ENCODE measurements at places on chromosomes 12 and 14.

DNA sequence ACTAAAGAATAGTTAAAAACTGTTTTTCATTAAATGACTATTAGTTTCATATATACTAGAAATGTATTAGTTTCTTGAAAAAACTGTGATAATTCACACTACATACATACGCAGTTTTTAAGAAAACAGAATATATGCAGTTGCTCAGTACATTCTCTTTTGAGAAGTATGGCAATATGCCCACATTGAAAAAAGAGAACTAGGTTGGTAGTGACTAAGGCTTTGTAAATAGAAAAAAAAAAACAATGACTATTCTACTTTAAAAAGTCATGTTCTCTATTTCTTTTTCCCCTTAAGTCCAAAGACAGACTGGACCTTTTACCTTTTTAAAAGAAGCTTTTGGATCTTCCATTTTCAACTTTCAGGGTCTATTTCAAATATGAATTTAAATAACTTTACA is 25.0 kb downstream of the SNX6 start:
- no peak for DNase-seq

GRCh38 chr12:21852251-21852650 is 77.7 kb upstream of the KCNJ8 start:
- no peak for DNase-seq

DNA sequence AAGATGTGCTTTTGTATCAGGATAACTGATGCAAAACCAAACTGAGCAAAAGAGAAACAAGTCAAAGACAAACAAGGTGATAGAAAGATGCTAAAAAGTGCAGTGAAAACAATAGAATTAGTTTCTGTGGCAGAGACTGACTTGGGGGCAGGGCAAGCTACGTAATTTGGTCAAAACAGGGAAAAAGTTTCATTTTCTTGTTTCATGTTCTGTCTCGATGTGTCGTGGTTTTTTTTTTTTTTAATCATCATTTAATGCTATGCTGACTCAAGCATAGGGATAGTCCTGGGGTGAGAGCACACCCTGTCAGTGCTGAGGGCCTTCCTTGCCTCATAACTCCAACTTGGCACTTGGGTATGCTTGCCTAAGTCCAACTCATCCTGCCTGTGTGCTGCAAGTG is 144.1 kb upstream of the PTPRQ start:
- DNase-seq = no peak

- no peak for DNase-seq
Observed at GRCh38 chr12:119206348-119207062, 27.8 kb downstream of the HSPB8 start.

DNA sequence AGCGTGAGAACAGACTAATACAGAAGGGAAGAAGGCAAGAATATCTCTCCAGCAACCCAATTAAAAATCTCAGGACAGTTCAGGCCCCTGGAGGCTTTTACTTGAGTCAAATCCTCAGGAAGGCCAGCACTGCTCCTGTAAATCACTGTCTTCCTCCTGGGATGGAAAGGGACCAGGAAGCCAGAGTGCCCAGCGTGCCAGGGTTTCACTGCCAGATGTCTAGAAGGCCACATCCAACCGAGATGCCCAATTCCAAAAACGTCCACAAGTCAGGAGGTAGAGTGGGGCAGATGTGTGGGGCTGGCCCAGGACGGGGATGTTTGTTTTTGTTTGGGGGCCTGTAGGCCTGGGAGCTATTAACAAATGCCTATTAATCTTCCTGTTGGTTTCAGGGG is 332.0 kb downstream of the MED13L start:
- DNase-seq = no peak

GRCh38 chr12:48128800-48129199 is 9.6 kb downstream of the PFKM start:
- no peak for DNase-seq

DNA sequence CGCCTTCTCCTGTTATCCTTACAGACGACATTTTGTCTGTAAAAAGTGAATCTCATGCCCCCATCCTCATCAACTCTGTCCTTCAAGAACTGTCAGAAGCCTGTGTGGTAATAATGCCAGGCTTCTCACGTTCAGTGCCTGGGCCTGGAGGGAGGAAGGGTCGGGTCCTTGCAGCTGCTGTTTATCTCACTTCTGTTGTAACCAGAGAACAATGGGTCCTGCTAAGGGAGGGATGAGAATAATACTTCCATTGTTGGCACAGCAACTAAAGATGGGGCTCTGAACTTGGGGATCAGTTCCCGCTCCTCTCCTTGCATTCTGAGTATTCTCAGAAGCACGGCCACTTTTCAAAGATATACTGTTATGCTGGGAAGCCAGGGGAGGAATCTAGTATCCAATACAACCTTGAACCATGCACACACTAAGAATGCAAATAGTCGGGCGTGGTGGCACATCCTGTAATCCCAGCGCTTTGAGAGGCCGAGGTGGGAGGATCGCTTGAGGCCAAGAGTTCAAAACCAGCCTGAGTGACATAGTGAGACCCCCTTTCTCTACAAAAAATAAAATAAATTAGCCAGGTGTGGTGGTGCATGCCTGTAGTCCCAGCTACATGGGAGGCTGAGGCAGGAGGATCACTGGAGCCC is 38.8 kb upstream of the NINJ2 start:
- no peak for DNase-seq

- peak; percentile 87 for DNase-seq
Observed at GRCh38 chr14:106790189-106791036, 1264.0 kb downstream of the TMEM121 start.

- DNase-seq = no peak
Observed at GRCh38 chr14:78445275-78445674, 275.1 kb downstream of the NRXN3 start.

GRCh38 chr12:96152164-96152563 is 42.0 kb upstream of the ELK3 start:
- DNase-seq = no peak

GRCh38 chr14:34983148-34983760 is 462 bp downstream of the SRP54 start:
- no peak for DNase-seq

DNA sequence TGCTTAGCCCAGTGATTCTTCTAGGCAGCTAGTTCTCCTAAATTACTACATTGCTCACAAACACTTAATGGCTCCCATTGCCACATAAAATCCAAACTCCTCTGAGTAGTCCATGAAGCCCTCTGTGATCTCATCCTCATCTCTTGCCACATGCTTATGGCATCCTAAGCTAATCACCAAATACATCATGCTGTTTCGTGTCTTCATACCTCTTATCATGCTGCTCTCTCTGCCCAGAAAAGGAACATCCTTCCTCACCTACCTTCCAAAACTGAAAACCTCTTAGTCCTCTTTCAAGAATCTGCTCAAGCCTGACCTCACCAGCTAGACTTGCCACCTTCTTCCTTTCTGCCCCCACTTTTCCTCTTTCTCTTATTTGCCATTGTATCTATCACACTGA is 108.5 kb downstream of the DUSP6 start:
- no peak for DNase-seq

- DNase-seq = no peak
Observed at GRCh38 chr14:35268946-35269345, 23.2 kb upstream of the PSMA6 start.

DNA sequence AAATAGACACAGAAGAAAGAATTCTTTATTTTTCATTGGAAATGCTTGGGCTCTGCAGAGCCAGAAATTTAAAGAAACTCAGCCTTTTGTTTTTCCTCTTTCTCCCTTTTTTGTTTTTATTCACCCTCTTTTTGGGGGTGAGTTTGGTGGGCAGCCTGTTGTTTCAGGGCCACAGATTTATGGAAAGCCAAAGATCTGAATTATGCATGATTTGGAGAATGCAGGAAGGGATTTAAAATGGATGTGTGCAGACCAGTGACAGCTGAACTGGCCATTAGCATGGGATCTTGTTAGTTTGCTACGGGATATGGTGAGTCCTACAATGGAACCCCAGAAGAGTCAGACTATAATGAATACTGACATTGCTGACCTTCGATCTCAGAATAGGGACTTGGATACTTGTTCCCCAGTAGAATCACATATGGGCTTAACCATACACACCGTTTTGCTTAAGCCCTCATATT is 7.7 kb upstream of the ATXN2 start:
- DNase-seq = no peak

Data from CD4-positive, alpha-beta T cell treated with Interleukin-17A for 4 hours (primary cell).